ENCODE measurements at places on chromosomes 7 and 10.
A peak's percentile ranks its signal among the peaks of the same experiment; 100 is the strongest.

DNA sequence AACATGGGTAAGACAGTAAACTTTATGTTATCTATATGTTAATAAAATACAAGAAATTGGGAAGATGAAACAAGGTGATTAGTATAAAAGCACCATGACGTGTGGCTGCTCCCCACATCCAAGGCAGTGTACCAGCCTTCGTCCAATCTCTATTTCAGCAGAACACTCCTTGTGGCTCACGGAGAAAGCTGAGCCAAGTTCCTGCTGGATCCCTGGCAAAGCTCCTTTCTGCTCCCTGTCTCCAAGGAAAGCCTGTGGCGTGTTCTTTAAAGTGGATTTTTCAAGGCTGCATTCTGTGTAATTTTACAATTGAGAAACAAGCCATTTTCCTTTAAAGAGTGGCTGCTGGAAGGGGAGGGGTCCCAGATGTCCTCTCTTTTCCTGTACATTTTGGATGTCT lies 467.3 kb downstream of the PTPRN2 start:
- DNase-seq: no peak

DNA sequence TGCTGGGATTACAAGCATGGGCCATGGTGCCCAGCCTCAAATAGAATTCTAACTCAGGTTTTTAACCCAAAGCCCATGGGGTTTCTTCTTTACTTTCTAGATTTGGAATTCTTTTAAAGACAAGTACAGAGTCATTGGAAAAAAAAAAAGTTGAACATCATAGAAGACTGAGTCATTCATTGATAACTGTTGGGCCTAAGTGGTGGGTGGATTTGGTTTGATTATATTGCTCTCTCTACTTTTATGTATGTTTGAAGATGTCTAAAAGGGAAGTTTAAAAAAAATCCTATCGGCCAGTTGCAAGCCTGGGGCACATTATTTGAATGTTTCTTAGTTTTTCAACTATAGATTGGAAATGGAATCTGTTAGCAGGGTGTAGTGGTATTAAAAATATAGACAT lies 49.7 kb downstream of the INPP5F start:
- DNase-seq: no peak

- no peak for DNase-seq
Observed at GRCh38 chr10:117646718-117647117, 104.2 kb downstream of the EMX2 start.

- DNase-seq: no peak
Observed at GRCh38 chr10:6231146-6231545, 28.4 kb downstream of the PFKFB3 start.

DNA sequence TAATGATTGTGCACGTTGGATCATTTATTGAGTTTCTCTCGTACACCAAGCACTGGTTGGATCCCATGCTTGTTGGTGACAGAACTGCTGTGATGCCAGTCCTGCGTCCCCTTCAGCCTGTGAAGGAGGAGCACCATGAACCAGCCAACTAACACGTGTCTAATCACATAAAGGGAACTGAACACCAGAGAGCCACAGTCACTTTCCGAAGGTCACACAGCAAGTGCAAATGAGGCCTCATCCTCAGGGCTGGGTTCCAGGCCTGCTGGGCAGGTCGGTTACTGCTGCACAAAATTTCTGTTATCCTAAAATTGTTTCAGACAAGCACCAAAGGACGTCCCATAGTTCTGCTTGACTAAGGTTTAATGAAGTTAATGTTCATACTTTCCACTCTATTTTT lies 332.0 kb upstream of the ZNF32 start:
- DNase-seq: no peak

GRCh38 chr7:108486291-108486966 lies 30.2 kb upstream of the NRCAM start:
- no peak for DNase-seq

DNA sequence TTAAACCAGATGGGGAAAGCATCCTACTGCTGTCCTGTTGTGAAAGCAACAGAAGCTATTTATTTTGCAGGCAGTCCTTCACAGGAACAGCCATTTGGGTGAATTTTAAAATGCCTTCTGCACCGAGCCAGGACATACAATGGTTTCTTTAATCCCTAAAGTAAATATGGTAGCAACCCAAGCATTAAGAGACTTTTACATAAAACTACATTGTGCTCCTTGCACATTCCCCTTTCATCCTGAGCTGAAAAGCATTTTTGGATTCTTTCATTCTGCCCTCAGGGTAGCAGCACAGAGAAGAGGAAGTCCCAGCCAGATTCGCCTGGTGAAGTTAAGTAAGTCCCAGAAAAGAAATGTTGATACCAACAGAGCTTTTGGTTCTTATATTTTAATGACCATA lies 84.0 kb upstream of the FAM3C start:
- DNase-seq: no peak

- DNase-seq: no peak
Observed at GRCh38 chr7:10083766-10084165, 889.9 kb upstream of the PHF14 start.

GRCh38 chr10:34171957-34172527 lies 643.1 kb downstream of the PARD3 start:
- DNase-seq: no peak

DNA sequence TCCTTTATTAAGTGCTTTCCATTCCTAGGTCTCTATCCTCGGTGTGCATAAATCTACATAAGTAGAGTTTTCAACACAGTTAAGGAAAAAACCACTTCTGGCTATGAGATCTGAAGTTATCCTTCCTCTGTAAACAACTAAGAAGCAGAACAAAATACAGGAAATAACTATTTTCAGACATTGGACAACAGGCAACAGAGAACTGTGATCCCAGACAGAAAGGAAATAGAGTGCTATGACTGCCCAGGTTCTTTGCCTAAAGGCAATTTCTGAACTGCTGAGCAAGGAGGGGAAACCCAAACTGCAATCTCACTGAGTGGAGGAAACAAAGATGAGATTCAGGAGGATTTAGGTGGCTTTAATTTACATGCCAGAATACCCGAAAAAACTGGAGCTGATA lies 285.4 kb downstream of the SNX13 start:
- DNase-seq: peak; percentile 47

DNA sequence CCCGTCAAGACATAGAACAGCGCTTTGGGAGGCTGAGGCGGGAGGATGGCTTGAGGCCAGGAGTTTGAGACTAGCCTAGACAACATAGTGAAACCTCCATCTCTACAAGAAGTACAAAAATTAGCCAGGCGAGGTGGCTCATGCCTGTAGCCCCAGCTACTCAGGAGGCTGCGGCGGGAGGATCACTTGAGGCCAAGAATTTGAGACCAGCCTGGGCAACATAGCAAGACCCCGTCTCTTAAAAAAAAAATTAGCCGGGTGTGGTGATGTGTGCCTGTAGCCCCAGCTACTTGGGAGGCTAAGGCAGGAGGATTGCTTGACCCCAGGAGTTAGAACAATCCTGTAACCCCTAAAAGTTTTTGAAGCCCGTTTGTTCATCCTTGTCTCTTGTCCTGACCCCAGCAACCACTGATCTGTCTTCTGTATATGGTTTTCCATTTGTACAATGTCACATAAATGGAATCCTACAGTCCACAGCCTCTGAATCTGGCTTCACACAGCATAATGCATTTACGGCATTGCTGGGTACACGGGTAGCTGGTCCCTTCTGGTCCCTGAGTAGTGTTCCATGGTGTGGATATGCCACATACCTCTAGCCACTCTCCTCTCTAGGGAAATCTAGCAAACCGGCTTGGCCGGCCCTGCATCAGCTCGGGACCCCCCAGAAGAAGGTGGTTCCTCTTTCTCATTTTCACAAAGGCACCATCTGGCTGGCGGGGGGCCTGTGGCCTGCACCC lies 8.4 kb downstream of the GTF2IRD1 start:
- no peak for DNase-seq
